ENCODE measurements at places on chromosomes 11 and 22. TPM values are rescaled to one million over a fixed set of nuclear protein-coding genes. Genes with fewer than 3 reads are reported as not detected.

Gene SCGB2A2
- polyA plus RNA-seq = not detected

Gene PANX3
- not detected for polyA plus RNA-seq

Gene ESAM
- polyA plus RNA-seq = 2.5 TPM

Gene GALR3
- not detected for polyA plus RNA-seq

Gene TNKS1BP1
- polyA plus RNA-seq = 5.5 TPM

Gene AMPD3
- polyA plus RNA-seq = 30.7 TPM

Gene LARGE2
- polyA plus RNA-seq = 61.7 TPM

Gene PARVG
- 120 TPM for polyA plus RNA-seq

Gene CRYBB3
- polyA plus RNA-seq = not detected

Gene IL18
- 0.65 TPM for polyA plus RNA-seq

Gene RAB36
- 1.8 TPM for polyA plus RNA-seq

Gene SGSM1
- polyA plus RNA-seq = 0.44 TPM

Gene DDIAS
- polyA plus RNA-seq = 1.7 TPM

All from IgD-negative memory B cell (primary cell).